Neural cell (in vitro differentiated cells): ENCODE measurements at places on chromosomes 5 and 9. TPM values are rescaled to one million over a fixed set of nuclear protein-coding genes. Genes with fewer than 3 reads are reported as not detected.

KLHL9 gene
- 39.6 and 40.9 TPM in 2 replicates for polyA plus RNA-seq

RNF208 gene
- polyA plus RNA-seq, result 1.2 and 1.5 TPM in 2 replicates

SIT1 gene
- not detected in 2 replicates for polyA plus RNA-seq

LCN1 gene
- polyA plus RNA-seq, result not detected in 2 replicates

PCDHA5 gene
- 1.4 and 2.2 TPM in 2 replicates for polyA plus RNA-seq

INSL4 gene
- polyA plus RNA-seq, result not detected in 2 replicates

ZNG1A gene
- 74.9 and 92.2 TPM in 2 replicates for polyA plus RNA-seq

ZNF618 gene
- polyA plus RNA-seq, result 7.1 and 10.3 TPM in 2 replicates

ADAMTS13 gene
- polyA plus RNA-seq, result 13.5 and 24.8 TPM in 2 replicates

GLDC gene
- polyA plus RNA-seq, result 11.4 and 13.9 TPM in 2 replicates

F2RL2 gene
- not detected in 2 replicates for polyA plus RNA-seq

CMBL gene
- polyA plus RNA-seq, result 0.58 and 1.1 TPM in 2 replicates

BRINP1 gene
- 15.6 and 20.3 TPM in 2 replicates for polyA plus RNA-seq

FOXD4L5 gene
- 0.06 and 0.12 TPM in 2 replicates for polyA plus RNA-seq

NDUFAF2 gene
- polyA plus RNA-seq, result 29.0 and 53.6 TPM in 2 replicates

CDX1 gene
- not detected in 2 replicates for polyA plus RNA-seq

SLC1A1 gene
- 27.6 and 30.8 TPM in 2 replicates for polyA plus RNA-seq

TNIP1 gene
- polyA plus RNA-seq, result 3.1 and 3.3 TPM in 2 replicates

NSA2 gene
- 121 and 164 TPM in 2 replicates for polyA plus RNA-seq

FREM1 gene
- 2.3 and 2.6 TPM in 2 replicates for polyA plus RNA-seq

CER1 gene
- polyA plus RNA-seq, result not detected in 2 replicates

KIF24 gene
- 0.19 and 0.36 TPM in 2 replicates for polyA plus RNA-seq

PLPPR1 gene
- 135 and 157 TPM in 2 replicates for polyA plus RNA-seq

DOCK2 gene
- 0.15 TPM in 1 of 2 replicates, not detected in the other for polyA plus RNA-seq

CDH10 gene
- 5.3 and 7.6 TPM in 2 replicates for polyA plus RNA-seq

IL4 gene
- not detected in 2 replicates for polyA plus RNA-seq

SPINK1 gene
- not detected in 2 replicates for polyA plus RNA-seq

CCDC69 gene
- polyA plus RNA-seq, result not detected in 2 replicates

MOB3B gene
- polyA plus RNA-seq, result 1.8 and 2.2 TPM in 2 replicates

TERT gene
- polyA plus RNA-seq, result not detected in 2 replicates

GABRA6 gene
- polyA plus RNA-seq, result 2.2 and 3.9 TPM in 2 replicates

PIP5KL1 gene
- 3.4 and 5.2 TPM in 2 replicates for polyA plus RNA-seq

DRD1 gene
- 0.33 and 0.72 TPM in 2 replicates for polyA plus RNA-seq

TESK1 gene
- polyA plus RNA-seq, result 37.9 and 44.3 TPM in 2 replicates

PCDHB14 gene
- 12.6 and 18.3 TPM in 2 replicates for polyA plus RNA-seq

ANKDD1B gene
- polyA plus RNA-seq, result 0.37 TPM in 1 of 2 replicates, not detected in the other

TAS2R1 gene
- polyA plus RNA-seq, result 0.41 TPM in 1 of 2 replicates, not detected in the other

MAMDC4 gene
- 13.1 and 23.6 TPM in 2 replicates for polyA plus RNA-seq

SLC4A9 gene
- polyA plus RNA-seq, result not detected in 2 replicates

MLANA gene
- not detected in 2 replicates for polyA plus RNA-seq

GKAP1 gene
- 6.9 and 11.0 TPM in 2 replicates for polyA plus RNA-seq

UGCG gene
- polyA plus RNA-seq, result 83.2 and 93.6 TPM in 2 replicates

TEX10 gene
- polyA plus RNA-seq, result 26.2 and 30.5 TPM in 2 replicates

PHYHD1 gene
- polyA plus RNA-seq, result not detected in 2 replicates

SLC6A7 gene
- polyA plus RNA-seq, result 1.5 and 4.6 TPM in 2 replicates

ALDOB gene
- polyA plus RNA-seq, result not detected in 2 replicates

LOX gene
- polyA plus RNA-seq, result 0.06 and 0.52 TPM in 2 replicates

ARL14EPL gene
- polyA plus RNA-seq, result 0.24 TPM in 1 of 2 replicates, not detected in the other

IL13 gene
- 0.25 TPM in 1 of 2 replicates, not detected in the other for polyA plus RNA-seq

PTGDS gene
- polyA plus RNA-seq, result 2.0 TPM in 1 of 2 replicates, not detected in the other

SPINK7 gene
- not detected in 2 replicates for polyA plus RNA-seq

CNTLN gene
- 3.8 and 5.0 TPM in 2 replicates for polyA plus RNA-seq

FGF1 gene
- not detected in 2 replicates for polyA plus RNA-seq

HTR1A gene
- polyA plus RNA-seq, result not detected in 2 replicates

RGP1 gene
- 8.1 and 9.9 TPM in 2 replicates for polyA plus RNA-seq

PFN3 gene
- polyA plus RNA-seq, result not detected in 2 replicates

SLCO4C1 gene
- polyA plus RNA-seq, result 0.12 TPM in 1 of 2 replicates, not detected in the other
